NCI-H460 (cell line): ENCODE measurements at places on chromosomes 6 and 20. TPM values are rescaled to one million over a fixed set of nuclear protein-coding genes. Genes with fewer than 3 reads are reported as not detected.

The TRAPPC3L gene
- not detected in 2 replicates for total RNA-seq

GRCh38 chr20:25037288-25038102 is 20.4 kb downstream of the ACSS1 start:
- DNase-seq = no peak

DNA sequence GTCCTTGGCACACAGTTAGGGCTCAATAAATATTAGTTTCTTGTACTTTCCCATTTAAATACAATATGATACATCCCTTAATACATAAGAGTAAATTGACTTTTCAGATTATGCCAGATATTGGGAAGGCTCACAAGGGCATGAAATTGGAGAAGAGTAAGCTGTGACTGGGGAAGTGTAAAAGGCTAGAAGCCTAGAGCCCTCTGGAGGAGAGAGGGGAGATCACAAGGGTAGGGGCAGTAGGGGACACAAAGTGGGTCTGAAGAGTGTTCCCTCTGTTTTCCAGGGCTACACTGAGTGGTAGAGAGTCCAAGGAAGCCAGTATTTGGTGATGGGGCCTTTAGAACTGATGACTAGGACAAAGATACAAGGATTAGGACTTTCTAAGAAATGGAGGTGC is 562.9 kb upstream of the CHD6 start:
- no peak for DNase-seq

DNA sequence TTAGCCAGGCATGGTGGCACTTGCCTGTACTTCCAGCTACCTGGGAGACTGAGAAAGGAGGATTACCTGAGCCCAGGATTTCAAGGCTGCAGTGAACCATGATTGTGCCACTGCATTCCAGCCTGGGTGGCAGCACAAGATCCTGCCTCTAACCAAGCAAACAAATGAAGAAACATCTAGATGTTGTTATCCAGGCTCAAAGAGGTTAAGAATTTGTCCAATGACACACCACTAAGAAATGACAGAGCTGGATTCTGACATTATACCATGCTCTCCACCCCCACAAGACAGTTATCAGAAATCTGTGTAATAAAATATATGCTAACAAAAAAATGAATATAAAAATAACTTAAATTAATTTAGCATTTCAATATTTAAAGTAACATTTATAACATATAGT is 925.5 kb upstream of the SLC35B3 start:
- no peak for DNase-seq

The GHRH gene
- total RNA-seq = not detected in 2 replicates

DNA sequence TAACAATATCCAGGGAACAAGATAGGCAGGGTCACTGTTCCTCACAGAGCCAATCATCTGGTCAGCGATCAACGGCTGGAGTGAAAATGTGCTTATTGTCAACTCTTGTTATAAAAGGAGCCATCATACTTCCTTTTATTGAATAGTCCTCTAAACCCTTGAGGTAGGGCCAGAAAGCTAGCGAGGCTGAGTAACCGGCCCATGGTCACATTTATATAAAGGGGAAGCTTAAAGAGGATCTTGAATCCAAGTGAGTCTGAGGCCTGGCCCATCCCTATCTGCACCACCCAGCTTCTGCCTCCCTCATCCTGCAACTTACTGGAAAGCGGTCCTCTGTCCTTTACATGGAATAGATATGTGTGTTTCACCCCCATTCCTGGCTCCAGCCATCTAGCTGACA is 9.5 kb downstream of the PHACTR3 start:
- no peak for DNase-seq

DNA sequence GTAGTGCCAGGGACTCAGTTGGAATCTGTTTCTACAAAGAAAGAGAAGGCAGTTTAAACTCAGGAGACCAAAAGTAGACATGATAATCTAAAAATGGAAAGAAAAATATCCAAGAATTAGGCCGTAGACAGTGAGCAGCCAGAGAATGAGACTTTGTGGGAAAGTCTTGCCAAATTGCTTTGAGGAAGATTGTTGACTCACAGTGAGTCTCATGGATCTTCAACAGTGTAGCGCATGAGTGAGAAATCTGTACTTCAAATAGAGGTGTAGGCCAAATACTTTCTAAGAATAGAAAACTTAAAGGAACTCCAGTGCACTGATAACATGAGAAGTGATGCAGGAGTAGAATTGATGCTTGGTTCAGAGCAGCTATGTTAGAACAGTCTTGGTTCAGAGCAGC is 284.5 kb downstream of the HTR1B start:
- peak; percentile 7 for DNase-seq

DNA sequence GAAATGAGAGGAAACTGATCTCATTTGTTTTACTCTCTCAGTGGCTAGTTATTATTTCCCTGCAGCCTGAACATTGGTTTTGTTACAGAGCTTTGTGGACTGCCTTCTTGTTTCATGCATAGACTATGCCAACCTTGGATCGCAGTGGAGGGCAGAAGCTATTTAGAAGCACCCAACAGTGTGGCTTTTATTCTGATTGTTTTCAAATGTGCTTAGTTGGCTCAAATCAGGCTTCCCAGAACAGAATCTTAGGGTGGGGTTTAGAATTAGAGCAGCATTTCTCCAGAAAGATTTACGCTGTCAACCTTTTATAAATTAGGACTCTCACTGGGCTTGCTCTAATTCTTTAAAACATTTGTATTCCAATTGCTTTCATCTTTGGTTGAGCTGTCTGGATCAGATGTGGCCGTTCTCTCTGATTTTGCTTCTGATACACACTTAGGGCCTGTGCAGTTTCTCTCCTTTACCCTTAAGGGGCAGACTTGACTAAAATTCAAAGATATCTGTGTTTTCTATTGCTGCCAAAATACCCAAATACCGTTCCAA is 210.3 kb downstream of the BCKDHB start:
- DNase-seq = no peak

The TREM2 gene
- total RNA-seq = not detected in 2 replicates

DNA sequence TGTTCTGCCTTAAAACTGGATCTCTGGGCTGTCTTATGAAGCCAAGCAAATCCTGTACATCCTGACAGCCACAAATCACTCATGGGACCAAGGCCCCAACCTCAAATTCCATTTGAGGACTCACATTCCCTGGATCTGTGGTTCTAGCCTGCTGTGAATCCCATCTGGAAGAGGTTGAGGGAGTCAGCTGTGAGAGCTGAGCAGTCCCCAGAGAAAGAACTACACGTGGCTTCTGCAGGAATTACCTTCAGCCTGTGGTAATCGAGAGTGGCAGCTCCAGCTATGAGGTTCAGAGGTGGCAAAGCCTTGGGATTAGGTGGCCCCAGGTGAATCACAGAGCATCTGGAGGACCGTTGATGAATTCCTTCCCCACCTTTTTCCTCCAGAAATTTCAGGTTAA is 245.2 kb downstream of the SLC24A3 start:
- no peak for DNase-seq

DNA sequence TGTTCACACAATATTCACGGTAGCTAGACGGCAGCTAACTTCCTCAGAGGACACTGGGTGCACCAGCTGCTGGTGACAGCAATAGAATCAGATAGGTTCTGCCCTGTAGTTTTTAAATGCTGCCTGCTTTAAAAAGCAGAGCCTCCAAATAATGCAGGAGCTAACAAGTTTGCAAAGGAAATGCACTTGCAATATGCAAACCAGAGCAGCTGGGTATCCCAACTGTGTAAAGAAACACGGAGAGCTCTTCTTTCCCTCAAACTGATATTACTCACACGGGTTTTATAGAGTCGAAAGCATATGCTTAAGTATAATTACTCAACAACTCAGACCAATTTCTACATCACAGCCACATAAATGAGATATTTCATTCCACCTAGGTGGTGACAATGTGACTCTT is 432.7 kb downstream of the TFAP2A start:
- no peak for DNase-seq

The NRSN1 gene
- total RNA-seq = not detected in 2 replicates

- DNase-seq = no peak
These were observed 25.5 kb upstream of the ADRM1 start for GRCh38 chr20:62277253-62277652.

GRCh38 chr20:18019068-18019467 is 38.6 kb downstream of the OVOL2 start:
- DNase-seq = no peak

GRCh38 chr6:161134550-161135298 is 139.1 kb downstream of the AGPAT4 start:
- DNase-seq = no peak

DNA sequence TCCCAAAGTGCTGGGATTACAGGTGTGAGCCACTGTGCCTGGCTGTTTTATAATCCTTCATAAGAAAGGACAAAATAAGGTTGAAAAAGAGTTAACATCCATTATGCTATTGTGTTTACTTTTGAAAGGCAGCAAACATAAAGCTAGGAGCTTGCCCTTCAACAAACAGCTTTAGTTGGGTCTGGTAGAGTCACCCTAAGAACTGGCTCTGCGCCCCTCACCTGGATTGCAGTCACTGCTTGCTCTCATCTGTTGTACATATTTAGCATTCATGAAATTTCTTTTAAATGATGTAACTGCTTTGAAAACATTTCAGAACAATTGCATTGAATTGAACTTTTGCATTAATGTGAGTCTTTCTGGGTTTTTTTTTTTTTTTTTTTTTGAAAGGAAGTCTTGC is 38.9 kb downstream of the JARID2 start:
- DNase-seq = no peak

DNA sequence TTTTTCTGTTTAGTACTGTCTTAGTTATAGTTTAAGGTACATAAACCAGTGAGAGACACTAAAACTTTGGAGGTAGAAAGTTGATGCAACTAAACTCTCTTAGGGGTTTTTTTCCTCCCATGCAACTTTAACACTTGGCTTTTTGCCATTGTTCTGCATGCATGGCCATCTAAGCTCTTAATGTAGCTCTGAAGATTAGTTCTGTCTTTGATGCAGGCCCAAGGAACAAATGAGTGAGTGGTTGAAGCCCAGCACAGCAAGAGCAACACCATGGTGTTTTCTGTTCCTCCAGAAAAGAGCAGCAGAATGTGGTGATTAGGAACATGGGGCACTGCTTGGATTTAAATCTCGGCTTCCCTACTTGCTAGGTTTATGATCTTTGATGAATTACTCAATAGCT is 89.3 kb downstream of the L3MBTL3 start:
- no peak for DNase-seq

The GTSF1L gene
- not detected in 2 replicates for total RNA-seq

The SLC22A3 gene
- total RNA-seq = 0.07 TPM in 1 of 2 replicates, not detected in the other

- no peak for DNase-seq
These were observed 137.9 kb upstream of the EDN1 start for GRCh38 chr6:12152023-12152970.

The PDYN gene
- not detected in 2 replicates for total RNA-seq

GRCh38 chr6:593139-593906 is 63.6 kb downstream of the HUS1B start:
- DNase-seq = peak; percentile 44

DNA sequence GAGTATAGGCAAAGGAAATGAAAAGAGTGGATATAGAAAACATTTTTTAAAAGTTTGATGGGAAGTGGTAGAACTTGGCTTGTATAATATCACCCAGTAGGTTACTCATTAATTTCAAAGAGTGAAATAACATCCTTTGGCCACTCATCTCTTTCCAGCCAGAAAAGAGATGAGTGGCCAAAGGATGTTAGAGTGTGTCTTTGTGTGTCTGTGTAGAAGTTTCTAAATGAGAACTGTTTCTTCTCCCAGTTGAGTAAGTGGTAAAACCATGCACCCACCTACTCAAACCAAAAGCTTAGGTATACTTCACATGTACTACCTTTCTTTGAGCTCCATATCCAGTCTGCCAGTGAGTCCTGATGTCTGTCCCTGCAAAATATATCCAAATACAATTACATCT is 47.7 kb upstream of the TMEM244 start:
- DNase-seq = no peak

The POU5F1 gene
- total RNA-seq = not detected in 2 replicates

DNA sequence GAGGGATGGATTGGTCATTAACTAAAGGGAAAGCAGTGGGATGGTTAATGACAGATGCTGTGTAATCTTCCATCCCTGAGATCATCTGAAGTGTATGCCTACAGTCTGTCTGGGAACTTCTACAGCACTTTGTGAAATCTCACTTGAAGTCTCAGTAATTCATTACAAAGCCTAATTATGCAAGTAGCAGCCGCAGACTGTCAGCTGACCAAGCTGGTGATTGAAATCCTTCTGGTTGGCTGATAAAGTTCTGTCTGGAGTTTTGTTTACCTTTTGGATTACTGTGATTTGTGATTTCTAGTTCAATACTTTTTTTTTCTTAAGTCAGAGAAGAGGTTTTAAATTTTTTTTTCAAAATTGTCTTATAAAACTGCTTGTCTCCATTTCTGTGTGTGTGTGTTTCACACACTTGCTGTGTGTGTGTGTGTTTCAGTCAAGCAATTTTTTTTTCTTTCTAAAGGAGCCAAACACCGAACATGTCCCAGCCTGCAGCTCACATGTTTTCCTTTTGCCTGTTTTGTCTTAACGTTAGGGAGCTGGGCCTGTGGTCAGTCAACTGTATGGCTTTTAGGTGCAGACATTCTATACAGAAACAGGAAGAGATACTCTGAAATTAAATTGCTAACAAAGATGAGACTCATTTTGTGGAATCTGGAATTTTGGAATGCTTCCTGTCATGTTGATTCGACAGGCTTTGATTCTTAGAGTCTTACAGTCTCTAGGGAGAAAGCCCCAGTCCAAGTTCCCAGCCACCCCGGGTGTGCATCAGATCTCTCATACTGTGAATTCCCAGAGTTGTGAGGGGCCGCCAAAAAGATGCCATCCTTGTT is 28.5 kb upstream of the ADGRF4 start:
- no peak for DNase-seq
